ENCODE measurements at places on chromosomes 7 and 10.
A peak's percentile ranks its signal among the peaks of the same experiment; 100 is the strongest.

DNA sequence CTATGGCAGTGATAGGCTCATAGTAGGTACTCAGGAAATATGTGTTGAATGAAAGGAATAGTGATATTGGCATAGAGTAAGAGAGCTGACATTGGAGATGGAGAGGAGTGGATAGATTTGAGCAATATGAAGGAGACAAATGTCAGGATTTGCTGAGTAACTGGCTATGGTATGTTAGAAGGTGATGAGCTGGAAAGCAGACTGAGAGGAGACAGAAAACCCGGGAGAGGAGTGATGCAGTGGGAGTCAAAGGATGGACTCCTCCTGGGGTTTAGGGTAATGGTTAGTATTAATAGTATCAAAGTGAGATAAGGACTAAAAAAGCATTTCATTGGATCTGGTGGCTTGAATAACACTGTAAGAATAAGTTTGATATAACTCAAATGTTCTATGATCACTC is 64.8 kb downstream of the CD36 start:
- DNase-seq, result no peak

GRCh38 chr7:45099891-45100760 is 11.4 kb upstream of the NACAD start:
- no peak for DNase-seq

DNA sequence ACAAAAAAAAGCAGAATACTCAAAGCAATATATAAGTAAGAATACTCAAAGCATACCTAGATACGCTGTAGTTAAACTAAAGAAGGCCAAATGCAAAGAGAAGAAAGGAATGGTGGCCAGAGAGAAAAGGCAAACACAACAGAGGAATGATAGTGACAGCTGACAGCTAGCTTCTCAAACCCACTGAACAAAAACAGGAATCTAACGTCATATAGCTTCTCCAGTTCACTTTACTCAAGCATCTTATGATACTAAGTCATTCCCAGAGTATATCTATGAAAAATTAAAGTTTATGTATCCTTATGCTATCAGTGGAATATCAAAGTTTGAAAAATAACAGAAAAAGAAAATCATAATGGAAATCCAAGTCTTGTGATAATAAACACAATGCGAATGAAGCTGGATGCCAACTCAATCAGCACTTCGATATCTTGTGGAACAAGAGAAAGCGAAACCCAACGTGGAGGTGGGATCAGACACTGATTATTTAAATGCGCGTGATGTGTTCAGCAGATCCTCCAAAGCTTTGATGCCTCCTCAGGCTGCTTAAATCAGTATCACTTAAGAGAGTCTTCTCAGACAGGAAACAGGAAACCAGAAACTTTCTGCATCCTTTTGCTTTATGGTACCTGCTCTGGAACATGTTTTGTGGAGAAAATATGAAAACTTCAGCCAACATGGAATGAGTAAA is 102.8 kb downstream of the PIP4K2A start:
- peak; percentile 87 for DNase-seq

GRCh38 chr10:105725007-105725406 is 1083.9 kb downstream of the SORCS3 start:
- no peak for DNase-seq

DNA sequence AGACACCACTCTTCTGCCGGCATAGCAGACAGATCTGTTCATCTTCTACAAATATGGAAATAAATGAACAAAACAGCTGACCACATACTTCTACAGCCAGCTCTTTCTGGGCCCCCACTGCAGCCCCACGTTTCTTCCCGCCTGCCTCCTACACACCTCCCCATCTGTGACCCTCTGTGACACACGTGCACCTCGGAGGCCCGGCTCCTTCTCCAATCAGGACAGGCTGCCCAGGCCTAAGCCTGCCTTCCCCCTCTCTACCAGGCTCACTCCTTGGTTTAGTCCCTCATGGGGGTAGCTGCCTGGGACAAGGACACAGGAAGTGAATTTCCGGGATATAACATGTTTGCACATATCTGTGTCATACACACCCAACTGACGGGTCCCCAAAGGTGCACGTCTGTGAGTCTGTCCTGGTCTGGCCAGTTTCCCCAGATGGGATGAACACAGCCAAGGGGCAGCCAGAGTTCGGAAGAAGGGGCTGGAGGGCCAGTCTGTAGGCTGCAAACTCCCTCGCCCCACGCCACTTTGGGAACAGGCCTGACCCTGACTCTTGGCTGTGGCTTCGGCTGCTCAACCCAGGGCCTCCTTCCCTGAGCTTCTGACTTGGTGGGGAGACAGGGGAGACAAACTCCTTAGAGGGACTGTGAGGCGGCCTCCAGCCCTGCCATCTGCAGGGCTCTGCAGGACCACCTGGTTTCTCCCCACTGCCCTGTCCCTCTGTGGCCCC is 30.3 kb downstream of the PITRM1 start:
- DNase-seq, result no peak

GRCh38 chr7:31492086-31492485 is 21.8 kb upstream of the ITPRID1 start:
- no peak for DNase-seq

- DNase-seq, result no peak
Observed at GRCh38 chr7:26081638-26082037, 70.4 kb upstream of the NFE2L3 start.

- DNase-seq, result no peak
Observed at GRCh38 chr7:11681461-11681860, 150.5 kb downstream of the THSD7A start.

- no peak for DNase-seq
Observed at GRCh38 chr10:10256860-10257259, 760.8 kb upstream of the CELF2 start.

DNA sequence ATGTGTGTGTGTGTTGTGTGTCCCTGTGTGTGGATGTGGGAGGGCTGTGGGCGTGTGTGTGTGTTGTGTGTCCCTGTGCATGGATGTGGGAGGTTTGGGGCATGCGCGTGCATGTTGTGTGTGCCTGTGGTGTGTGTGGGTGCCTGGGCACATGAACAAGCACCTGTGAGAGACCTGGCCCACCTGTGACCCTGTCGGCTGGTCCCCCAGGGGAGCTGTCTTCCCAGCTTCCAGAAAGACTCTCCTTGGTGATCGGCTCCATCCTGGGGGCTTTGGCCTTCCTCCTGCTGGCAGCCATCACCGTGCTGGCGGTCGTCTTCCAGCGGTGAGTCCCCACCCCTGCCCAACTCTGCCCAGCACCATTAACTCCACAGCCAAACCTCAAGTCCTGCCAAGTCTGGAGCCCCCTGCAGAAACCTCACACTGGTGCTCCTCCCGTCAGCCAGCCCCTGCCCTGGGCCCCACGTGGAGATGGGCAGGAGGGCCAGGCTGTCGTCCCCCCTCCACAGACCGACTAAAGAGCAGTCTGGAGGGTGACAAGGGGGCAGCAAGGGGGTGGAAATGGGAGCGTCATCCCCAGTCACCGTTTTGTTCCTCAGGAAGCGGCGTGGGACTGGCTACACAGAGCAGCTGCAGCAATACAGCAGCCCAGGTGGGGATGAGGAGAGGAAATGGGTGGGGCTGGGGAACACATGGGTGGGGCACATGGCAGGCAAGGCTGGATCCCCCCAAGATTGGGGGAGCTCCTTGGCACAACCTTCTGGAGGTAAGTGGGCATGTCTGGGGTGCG is 12.7 kb downstream of the EPHB6 start:
- DNase-seq, result no peak

DNA sequence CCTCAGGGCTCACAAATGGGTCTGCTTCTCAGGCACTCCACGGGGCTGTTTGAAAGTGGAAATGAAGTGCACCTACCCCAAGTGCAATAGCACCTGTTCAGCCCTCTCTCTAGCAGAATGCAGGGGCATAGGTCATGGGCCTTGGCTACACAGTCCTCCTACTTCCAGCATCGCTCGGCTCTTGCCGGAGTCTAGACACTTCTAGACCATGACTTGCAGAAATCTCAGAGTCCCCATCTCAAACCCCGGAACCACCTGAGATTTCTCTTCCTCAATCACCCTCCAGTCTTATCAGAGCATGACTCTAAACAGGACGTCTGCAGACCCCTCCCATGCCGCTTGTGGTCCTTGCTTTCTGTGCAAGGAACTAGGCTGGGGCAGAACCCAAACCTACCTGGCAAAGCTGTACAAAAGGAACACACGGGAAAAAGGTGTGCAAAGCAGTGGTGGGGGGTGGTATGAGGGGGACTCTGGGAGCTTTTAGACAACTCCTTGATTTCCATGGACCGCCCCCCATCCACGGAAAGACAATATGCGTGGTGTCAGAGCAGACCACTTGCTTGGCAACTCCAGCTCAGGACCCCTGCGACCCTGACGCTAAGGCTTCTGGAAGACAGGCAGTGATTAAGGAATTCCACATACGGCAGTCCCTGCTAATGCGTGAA is 13.8 kb downstream of the TMEM273 start:
- no peak for DNase-seq

- no peak for DNase-seq
Observed at GRCh38 chr7:19097165-19098055, 20.0 kb downstream of the TWIST1 start.

DNA sequence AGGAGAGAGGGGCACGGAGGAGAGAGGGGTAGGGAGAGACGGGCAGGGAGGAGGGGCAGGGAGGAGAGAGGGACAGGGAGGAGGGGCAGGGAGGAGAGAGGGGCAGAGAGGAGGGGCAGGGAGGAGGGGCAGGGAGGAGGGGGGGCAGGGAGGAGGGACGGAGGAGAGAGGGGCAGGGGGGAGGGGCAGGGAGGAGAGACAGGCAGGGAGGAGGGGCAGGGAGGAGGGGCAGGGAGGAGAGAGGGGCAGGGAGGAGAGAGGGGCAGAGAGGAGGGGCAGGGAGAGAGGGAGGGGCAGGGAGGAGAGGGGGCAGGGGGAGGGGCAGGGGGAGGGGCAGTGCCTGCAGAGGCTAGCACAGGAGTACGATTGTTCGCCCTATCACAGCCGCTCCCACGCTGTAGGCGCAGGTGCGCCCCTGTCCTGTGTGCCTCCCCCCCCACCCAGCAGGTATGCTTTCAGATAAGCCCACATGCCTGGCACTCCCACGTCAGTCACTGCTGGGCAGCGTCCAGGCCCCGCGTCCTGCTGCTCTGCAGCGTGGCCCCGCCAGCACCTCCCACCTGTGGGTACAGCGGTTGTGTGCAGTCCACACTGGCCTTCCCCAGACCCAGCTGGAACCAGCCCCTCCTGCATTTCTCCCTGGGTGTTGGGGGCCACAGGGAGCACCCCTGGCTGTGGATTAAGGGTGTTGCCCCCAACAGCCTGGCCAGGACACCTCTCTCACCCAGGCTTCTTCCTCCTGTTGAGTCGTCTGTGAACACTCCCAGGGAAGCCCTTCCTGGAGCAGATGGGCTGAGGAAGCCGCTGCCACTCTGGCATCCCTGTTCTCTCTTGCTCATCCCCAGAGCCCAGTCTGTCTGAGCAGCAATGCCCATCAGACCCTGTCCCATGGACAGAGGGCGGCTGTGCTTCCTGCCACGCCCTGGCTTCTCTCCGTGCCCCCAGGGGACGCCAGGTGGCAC is 10.8 kb downstream of the NKX6-2 start:
- no peak for DNase-seq

GRCh38 chr10:103657061-103657591 is 163.6 kb downstream of the NEURL1 start:
- DNase-seq, result no peak

- DNase-seq, result no peak
Observed at GRCh38 chr10:101228966-101229265, 347 bp downstream of the LBX1 start.

GRCh38 chr10:126846469-126846868 is 58.8 kb upstream of the DOCK1 start:
- DNase-seq, result no peak

- DNase-seq, result no peak
Observed at GRCh38 chr10:119675483-119676170, 24.4 kb downstream of the BAG3 start.

- peak; percentile 56 for DNase-seq
Observed at GRCh38 chr7:43108255-43109011, 4.0 kb upstream of the HECW1 start.

GRCh38 chr10:28719789-28720436 is 42.6 kb downstream of the BAMBI start:
- no peak for DNase-seq

DNA sequence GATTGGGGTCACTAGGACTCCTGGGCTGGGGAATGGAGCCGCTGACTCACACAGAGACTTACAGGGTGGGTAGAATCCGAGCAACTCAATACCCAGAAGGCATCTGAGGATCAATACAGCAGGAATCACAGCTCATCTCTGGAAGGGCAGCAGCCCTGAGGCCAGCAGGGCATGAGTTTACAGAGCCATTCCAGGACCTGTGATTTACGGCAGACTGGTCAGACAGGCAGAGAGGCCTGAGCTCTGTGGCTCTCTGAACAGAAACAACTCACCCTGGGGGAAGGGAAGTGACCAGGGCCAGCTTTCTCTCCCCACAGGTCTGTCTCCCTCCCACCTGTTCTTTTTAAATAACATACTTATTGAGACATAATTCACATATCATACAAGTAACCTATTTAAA is 88.2 kb upstream of the CXCL12 start:
- no peak for DNase-seq

GRCh38 chr10:48449501-48450232 is 143.2 kb downstream of the MAPK8 start:
- DNase-seq, result no peak

GRCh38 chr10:110834629-110835301 is 37.0 kb upstream of the PDCD4 start:
- peak; percentile 20 for DNase-seq

DNA sequence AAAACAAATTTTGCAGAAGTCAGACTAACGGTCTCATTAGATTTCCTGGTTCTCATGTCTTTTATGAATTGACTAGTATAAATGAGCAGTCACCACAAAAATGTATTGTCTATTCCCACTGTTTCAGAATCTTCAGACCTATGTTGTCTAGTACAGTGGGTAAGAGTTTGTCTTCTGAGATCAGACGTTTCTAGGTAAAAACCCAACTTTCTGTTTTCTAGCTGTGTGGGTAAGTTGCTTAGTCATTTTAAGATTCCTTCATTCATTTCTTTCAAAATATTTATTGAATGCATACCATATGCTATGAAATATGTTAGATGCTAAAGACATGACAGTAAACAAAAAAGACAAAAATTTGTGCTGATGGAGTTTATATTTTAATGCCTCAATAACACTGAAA is 156.3 kb downstream of the POLR1F start:
- DNase-seq, result no peak

GRCh38 chr10:15585303-15585715 is 134.4 kb downstream of the ITGA8 start:
- peak; percentile 37 for DNase-seq

DNA sequence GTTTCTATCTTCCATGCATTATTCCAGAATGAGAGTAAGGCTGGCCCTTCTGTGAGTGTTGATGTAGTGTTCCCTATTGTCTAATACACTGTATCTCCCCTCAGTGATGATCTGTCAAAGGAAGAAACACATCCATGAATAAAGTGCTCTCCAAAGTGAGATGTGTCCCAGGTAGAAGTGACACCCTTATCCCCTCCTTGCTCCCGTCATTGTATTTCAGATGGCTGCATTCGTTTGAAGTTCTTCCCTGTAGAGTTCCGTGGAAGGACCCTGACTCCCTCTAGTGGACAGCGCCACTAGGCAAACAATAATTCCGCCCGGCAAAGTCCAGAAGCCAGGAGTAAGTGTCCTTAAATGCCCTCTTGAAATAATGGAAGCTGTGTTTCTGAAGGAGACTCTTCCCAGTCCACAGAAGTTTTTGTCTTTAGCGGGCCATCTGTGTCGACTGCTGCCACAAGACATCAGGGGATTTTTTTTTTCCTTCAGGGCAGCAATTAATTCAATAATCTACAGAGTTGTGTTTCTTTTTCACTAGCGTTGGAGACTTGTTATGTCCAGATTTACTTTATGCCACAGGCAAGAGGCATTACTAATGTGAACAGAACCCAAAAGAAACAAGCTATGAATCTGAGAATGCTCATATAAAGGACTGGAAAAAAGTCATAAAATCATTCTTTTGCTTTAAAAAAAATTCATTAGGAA is 64.6 kb downstream of the THNSL1 start:
- DNase-seq, result peak; percentile 66
